Stimulated activated CD8-positive, alpha-beta memory T cell treated with anti-CD3 and anti-CD28 coated beads, Interleukin-15, amount 100 ng/mL, for 24 hours (primary cell): ENCODE measurements at places on chromosomes 1 and 21.

GRCh38 chr1:56977910-56978309 lies 12.1 kb upstream of the C8B start:
- DNase-seq, result no peak

DNA sequence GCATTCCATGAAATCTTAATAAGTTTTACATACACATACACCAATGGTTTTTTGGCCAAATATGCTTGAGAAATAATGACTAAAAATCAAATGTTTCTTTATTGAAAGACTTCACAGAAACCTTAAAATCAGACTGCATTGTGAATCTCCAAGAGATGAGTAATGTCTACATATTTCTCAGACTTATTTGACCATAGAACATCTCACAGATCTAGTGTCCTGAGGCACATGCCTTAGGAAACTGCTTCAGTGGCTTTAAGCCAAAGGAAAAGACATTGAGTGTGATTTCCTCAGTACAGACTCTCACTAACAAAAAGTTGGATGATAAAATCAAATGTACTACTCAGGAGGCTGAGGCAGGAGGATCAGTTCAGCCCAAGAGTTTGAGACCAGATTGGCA lies 6.2 kb upstream of the C1orf105 start:
- DNase-seq, result no peak

DNA sequence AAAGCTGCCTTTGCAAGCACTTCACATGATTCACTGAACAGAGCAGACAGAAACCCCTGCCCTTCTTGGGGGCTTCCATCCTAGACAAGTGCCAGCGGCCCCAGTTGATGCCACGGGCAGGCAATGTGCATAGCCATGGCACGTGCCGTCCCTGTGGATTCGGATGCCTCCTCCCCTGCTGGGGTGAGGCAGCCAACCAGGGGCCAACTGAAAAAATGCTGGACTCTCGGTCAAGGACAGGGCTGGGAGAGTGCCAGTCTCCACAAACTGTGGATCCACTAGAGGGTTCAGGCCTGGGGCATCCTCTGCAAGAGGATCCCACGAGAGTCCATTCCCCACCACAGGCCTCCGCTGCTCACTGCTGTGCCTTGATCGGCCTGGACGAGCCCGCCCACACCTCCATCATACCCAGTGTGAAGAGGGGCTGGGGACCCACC lies 3.8 kb downstream of the JMJD4 start:
- DNase-seq, result no peak

GRCh38 chr1:231731268-231731667 lies 104.7 kb downstream of the DISC1 start:
- DNase-seq, result no peak

DNA sequence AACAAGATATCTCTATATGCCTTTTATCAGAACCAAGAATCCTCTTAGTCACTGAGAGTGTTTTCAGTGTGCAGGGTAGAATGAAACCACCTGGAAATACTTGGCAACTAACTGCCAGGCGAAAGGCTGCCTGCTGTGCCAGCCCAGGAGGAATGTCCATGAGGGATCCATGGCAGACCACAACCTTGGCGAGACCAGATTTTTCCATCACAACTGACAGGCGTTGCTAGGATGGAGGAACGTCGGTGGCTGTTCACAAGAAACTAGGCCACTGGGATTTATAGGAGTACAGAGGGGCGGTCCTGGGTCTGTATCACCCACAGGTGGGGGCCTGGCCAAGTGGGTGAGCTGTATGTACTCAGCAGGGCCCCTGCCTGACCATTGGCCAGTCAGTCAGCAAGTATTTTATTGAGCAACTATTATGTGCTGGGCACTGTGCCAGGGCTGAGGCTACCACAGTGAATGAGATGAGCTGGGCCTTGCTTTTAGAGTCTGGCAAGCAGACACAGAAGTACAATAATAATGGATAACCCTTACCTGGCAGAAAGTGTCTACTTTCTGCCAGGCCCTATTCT lies 199.4 kb downstream of the FOXD2 start:
- no peak for DNase-seq

DNA sequence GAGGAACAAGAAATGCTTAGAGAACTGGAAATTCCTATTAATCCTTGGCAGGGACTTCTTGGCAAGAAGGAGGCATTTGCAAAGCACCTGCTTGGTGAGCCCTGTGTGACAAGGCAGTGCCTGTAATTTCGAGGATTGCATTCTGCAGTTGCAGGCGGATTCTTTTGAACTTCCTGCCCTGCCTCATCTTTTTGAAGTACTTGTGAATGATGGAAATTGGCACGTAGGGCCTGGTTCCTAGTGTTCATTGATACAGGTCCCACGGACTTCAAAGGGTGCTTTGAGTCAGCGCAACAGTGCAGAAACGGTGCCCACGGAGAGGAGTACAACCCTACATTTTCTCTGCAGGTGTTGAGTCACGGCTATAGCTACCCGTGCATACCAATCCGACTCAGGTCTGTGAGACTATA lies 6.4 kb downstream of the HUNK start:
- DNase-seq, result no peak

- DNase-seq, result no peak
These were observed 49.5 kb downstream of the ATP5PO start for GRCh38 chr21:33865996-33866575.
